ENCODE measurements at places on chromosomes 11 and 22.

DNA sequence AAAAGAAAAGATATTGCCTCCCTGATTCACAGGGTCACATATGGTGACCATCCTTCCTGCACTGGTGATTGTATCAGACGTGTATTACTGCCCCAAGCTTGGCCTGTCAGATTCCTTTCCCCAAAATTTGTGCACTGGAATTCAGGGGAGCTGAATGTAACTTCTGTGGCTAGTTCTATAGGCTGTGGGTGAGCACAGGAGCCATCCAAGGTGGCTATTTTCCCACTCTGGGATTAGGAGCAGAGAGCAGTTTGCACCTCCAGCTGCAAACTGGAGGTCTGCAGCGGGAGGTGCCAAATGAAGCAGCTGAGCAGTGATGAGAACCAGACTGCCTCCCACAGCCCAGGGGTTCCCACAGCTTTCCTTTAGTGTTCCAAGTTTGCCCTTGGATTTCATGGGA lies 124.2 kb upstream of the PITPNB start:
- no peak for DNase-seq

DNA sequence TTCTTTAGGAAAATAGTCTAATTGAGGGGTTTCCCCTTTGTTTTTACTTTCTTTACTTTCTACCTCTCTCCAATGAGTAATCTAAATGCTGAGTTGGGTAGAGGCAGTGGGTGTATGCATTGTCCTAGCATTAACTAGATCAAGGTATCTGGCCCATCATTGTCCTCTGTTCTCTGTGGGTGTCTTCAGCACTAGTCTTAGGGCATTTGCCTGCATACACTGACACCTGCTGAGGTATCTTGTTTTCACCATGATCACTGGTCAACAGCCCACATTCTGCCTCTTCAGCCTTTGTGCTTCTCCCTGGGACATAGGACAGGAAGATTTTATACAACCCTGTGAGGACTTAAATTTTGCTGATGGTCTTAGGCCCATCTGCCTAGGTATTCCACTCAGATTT lies 371.1 kb downstream of the RAB38 start:
- no peak for DNase-seq

- DNase-seq = no peak
Measured at GRCh38 chr11:121567995-121568394, 115.2 kb upstream of the SORL1-AS1 start.

GRCh38 chr22:34036931-34037330 lies 116.7 kb upstream of the LARGE1 start:
- no peak for DNase-seq

- DNase-seq = no peak
Measured at GRCh38 chr11:96905143-96905542, 515.3 kb downstream of the JRKL start.

DNA sequence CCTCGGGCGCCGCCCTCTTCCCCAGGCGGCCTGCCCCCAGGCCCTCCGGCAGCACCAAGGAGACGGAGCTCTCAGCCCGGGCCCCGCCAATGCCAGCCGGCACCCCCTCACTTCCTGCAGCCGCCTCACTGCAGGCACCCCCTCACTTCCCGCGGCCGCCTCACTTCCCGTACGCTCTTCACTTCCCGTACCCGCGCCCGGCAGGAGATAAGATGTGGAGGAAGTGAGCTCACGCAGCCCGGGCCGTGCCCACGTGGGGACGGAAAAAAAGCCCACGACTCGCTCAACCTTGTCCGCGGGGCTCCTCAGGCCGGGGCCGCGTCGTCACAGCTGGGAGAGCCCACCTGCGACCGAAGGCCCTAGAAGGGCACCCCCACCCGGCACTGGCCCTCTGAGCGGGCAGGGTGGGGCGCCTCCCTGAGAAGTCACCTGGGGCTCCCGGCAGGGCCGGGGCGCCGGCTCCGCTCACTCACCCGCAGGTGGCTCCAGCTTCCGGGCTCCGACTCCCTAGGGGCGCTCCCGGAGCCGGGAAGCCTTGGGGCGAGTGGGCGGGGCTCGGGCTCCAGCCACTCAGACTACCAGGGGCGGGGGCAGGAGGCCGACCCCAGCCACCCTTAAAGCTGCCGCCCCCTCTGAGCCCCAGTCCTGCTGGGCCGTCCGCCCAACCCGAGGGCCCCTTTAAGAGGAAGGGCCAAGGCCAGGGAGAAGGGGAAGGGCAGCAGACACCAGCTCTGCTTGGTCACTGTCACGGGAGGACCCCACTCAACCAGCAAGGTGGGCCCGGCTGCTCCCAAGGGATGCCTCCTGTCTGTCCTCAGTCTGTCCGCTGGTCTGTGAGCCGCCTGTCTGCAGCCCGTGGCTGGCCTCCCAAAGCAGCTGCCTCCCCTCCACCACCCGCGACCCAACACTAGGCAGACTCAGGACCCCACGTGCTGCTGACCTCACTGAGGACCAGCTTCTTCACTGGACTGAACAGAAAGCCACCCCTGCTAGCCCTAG lies 31.4 kb downstream of the PISD start:
- DNase-seq = peak; percentile 89

- no peak for DNase-seq
Measured at GRCh38 chr22:47563406-47564157, 801.1 kb downstream of the TBC1D22A start.

All from activated naive CD4-positive, alpha-beta T cell treated with anti-CD3 and anti-CD28 coated beads, Interleukin-2, amount 50 U/mL, for 72 hours (primary cell).